CD4-positive, alpha-beta T cell treated with Interleukin-17A for 4 hours (primary cell): ENCODE measurements at places on chromosomes 12 and 14.

DNA sequence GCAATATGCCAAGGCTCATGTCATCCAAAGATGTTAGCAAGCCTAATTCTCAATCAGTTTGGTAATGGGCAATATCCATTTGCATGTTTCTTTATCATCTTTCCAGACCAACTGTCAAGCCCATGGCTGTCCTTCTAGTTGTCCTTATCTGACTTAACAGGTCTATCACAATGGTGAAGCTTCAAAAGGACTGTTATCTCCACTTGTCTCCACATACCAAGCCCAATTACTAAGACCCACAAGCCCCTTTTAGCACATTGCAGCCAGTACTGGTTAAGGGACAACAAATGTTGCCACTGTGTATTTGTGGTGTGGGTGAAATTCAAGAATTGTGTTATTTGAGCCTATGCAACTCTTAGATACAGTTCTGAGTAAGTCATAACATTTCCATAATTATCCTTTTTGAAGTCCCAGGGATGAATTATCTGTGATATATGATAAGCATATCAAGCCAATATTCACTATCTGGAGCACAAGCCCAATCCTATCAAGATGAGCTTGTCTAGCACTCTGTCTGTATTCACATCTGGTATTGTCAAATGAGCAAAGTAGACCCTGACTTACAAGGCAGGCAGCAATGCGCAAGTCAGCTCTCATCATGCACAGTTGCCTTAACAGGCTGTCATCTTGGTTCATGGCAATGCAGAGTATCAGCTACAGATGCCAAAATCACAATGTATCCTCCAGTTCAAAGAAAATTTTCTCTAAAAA is 19.3 kb upstream of the ST8SIA1 start:
- no peak for DNase-seq

DNA sequence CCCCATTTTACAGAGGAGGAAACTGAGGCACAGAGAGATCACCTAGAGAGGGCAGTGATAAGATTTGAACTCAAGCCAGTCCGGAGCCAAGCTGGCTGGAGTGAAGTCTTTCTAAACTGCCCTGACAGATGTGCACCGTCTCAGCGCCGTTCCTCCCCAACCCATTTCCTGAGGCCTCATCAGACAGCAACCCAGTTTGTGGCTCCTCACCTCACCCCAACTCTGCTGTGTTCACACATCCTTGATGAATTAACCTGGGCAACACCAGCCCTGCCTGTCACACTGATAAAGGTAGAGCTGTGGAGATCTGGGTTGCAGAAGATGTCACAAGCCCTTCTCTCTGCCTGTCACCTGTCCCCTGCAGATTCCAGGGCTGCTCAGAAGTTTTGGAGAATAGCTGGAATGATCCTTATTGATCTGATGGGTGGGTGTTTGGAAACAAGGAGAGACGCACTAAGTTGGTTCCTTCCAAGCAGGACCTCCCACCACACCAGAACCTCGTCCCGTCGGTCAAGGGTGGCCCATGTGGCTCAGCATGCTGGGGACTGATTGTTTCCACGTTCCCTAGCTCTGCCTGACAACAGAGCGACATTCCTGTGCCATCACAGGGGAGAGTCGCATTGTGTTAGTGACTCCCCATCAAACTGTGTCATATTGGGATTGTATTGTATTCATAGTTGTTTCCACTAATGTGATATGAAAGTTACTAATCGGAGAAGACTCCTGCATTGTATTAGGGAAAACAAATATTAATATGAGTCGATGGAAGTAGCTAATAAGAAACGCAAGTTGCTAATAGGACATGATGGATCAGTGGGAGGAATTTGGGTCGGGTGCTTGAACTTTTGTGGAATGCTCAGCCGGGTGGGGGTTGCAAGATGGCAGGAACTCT is 200.6 kb downstream of the PHETA1 start:
- no peak for DNase-seq

GRCh38 chr12:89863493-89863938 is 154.9 kb upstream of the ATP2B1 start:
- DNase-seq: peak; percentile 65

- DNase-seq: peak; percentile 55
Measured at GRCh38 chr14:50542941-50543418, 10.6 kb upstream of the MAP4K5 start.

- no peak for DNase-seq
Measured at GRCh38 chr12:96981911-96982310, 74.9 kb downstream of the NEDD1 start.

DNA sequence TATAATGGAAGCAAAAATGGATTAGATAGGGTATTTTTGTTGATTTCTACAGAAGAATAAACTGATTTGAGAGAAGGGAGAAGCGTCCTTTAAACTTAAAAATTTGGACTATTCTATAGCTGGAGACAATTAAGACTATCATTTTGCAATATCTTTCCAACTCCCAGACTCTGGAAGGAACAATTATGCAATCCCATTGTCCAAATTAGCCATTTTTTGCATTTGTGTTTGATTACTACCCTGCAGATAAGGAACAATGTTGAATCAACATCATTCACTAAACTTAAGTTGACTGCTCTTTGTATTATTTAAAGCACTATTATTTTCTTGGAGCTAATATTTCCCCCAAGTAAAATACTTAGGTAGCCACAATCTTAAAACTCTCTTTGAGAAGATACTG is 34.8 kb upstream of the SELPLG start:
- DNase-seq: no peak

DNA sequence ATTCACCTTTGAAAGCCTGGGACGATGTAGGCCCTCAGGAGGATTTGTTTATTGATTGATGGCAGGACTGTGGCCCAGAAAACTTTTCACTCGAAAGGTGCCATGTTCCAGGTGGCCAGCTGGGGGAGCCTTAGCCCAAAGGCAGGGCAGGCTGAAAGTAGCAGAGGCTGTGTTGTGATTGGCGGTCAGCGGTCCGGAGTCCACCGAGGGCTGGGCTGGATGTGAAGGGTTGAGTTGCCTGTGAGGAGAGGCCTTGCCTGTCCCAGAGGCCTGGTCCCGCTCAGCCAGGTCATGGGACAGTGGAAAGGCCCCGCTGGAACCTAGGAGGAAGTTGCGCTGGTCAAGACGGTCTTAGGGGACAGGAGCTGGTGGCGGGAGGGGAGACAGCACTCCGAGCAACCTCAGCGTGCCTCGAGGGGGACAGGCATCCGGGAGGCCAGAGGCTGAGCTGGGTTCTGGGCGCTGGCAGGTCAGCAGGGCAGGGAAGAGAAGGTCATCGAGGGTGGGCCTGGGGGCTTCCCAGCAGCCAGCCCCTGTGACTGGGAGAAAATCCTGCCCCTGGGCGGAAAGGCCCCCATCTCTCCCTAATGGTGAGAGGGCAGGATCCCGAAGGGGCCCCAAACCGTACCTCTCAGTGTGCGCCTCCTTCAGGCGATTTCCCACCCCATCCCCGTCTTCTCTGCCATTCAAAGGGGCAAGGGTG is 26.3 kb downstream of the CMA1 start:
- DNase-seq: peak; percentile 61

DNA sequence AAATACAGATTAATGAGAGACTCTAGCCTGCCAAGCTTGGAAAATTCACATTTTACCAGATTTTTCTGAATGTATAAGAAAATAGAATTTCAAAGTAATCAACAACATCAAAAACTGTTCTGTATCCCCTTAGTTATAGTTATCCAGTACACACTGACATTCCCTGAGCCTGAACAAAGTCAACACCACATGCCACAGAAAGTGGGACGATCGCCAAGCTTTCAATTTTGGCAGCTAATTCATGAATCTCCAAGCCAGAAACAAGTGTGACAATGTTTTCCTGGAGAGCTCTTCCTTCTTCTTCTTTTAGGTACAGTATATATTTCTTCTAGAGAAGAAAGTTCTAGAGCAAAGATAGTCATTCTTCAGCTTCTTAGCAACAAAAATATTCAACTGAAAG is 290.2 kb downstream of the PRKD1 start:
- no peak for DNase-seq

- peak; percentile 16 for DNase-seq
Measured at GRCh38 chr14:22268875-22269274, 320.1 kb downstream of the DAD1 start.

DNA sequence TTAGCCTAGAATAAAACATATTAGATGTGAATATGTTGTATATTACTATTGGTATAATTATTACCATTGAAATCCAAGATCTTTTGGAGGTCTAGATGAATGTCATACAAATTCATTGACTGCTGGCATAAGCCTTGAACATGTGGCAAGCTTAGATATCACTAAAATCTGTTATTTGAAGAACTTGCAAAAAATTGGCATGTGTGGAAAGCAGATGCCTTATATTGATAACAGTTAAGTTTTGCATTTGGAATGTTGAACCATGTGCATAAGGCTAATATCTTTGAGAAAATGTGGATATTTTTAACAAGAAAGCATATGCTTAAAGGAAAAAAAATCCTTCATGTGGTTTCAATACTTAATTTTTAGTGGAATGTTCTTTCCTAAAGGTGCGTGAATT is 203.6 kb upstream of the PRICKLE1 start:
- DNase-seq: no peak
